ENCODE measurements at places on chromosomes 4 and X. TPM values are rescaled to one million over a fixed set of nuclear protein-coding genes. Genes with fewer than 3 reads are reported as not detected.
A peak's percentile ranks its signal among the peaks of the same experiment; 100 is the strongest.

DNA sequence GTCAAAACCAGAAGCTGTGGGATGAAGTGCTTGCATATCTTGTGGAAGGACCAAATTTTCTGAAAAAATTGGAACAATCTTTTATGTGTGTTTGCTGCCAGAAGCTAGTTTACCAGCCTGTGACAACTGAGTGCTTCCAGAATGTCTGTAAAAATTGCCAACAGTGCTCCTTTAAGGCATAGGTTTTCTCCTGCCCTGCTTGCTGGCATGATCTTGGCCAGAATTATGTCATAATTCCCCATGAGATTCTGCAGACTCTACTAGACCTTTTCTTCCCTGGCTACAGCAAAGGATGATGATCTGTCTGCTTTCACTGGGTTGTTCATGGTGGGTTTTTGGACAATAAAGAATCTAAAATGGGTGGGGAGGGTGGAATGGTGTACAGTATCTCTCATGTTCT, 196.3 kb upstream of the ZCCHC13 start:
- no peaks in the 10 kb centered on the region for H3K4me1 ChIP-seq
- no peak overlapping the region for H3K27ac ChIP-seq
- no peak for DNase-seq
- H3K4me3 ChIP-seq = no peak overlapping the region
- H3K36me3 ChIP-seq = no peaks in the 10 kb centered on the region

GRCh38 chr4:119286377-119287002, 35.4 kb downstream of the FABP2 start:
- no peaks in the 10 kb centered on the region for H3K4me1 ChIP-seq
- no peak overlapping the region for H3K4me3 ChIP-seq
- no peaks in the 10 kb centered on the region for H3K27me3 ChIP-seq
- no peak overlapping the region for H3K27ac ChIP-seq

- DNase-seq = no peak
- H3K27ac ChIP-seq = no peak overlapping the region
- H3K27me3 ChIP-seq = no peaks in the 10 kb centered on the region
- no peak overlapping the region for H3K4me3 ChIP-seq
Observed at GRCh38 chrX:6738518-6739470, 203.9 kb upstream of the VCX3A start.

TET2 gene
- 1.9 TPM for total RNA-seq

GRCh38 chrX:73577361-73577760, 14.4 kb downstream of the CHIC1 start:
- no peak overlapping the region for H3K27ac ChIP-seq
- no peaks in the 10 kb centered on the region for H3K36me3 ChIP-seq
- H3K27me3 ChIP-seq = no peaks in the 10 kb centered on the region
- no peak for DNase-seq
- no peak overlapping the region for H3K4me3 ChIP-seq

DNA sequence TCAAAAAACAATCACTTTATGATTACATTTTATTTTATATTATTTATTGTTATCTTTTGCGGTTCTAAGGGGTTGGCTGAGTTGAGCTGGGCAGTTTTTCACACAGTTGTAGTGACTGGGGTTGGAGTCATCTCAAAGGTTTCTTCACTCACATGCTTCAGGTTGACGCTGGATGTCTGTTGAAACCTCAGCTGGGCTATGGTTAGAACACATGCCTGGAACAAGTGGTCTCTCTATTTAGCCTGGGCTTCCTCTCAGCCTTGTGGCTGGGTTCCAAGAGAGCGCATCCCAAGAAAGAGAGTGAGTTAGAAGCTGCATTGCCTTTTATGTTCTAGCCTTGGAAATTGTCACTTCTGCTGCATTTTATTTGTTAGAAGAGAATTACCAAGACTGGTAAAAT, 87.4 kb downstream of the CBLL2 start:
- no peaks in the 10 kb centered on the region for H3K4me1 ChIP-seq
- no peaks in the 10 kb centered on the region for H3K36me3 ChIP-seq
- H3K27me3 ChIP-seq = no peaks in the 10 kb centered on the region
- no peak for DNase-seq

DNA sequence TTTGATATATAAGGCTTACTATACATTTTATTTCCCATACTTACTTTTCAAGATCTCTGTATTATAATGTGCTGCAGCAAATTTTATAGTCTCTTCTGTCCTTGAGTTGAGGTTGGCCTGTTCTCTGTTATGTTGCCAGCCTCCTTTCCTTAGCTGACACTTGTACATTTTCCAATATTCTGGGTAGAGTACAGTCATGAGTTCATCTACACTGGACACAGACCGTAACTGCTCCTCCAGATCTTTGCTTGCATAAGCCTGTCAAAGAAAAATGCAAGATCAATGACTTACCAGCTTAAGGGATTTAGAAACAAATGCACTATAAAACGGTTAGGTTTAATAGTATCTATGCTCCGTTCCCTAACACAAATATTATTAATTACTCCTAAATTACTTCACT, 63.2 kb downstream of the VEGFC start:
- H3K4me3 ChIP-seq = no peak overlapping the region
- no peaks in the 10 kb centered on the region for H3K36me3 ChIP-seq
- no peaks in the 10 kb centered on the region for H3K4me1 ChIP-seq

GRCh38 chr4:54819034-54819433, 161.3 kb downstream of the KIT start:
- no peak overlapping the region for H3K4me3 ChIP-seq
- H3K4me1 ChIP-seq = 0 out of 2 replicates have a peak, but pooled peaks cover 3% of the 10 kb centered on the region
- no peaks in the 10 kb centered on the region for H3K27me3 ChIP-seq
- no peak for DNase-seq

CAPN6 gene
- 10.6 TPM for total RNA-seq

DNA sequence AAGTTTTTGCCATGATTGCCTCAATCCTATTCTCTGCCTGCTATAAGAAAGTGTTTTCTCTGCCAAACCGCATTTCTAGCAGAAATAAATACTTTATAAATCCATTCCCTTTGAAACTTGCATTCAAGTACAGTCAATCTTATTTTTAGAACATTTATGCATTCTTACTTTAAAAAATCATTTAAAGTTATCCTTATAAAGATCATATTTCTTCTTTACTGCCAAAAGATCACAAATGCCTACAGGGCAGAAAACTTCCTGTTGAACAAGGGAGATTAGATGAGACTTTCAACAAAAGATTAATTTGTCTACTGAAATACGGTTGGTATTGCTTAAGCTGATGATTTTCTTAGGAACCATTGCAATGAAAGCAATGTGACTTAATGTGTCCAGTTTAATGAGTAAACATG, 207.2 kb upstream of the SLIT2 start:
- no peak for DNase-seq
- no peaks in the 10 kb centered on the region for H3K36me3 ChIP-seq
- no peak overlapping the region for H3K27ac ChIP-seq
- peaks cover 5% of the 10 kb centered on the region for H3K4me1 ChIP-seq
- H3K27me3 ChIP-seq = no peaks in the 10 kb centered on the region
- no peak overlapping the region for H3K4me3 ChIP-seq

GRCh38 chr4:124883632-124884031, 171.1 kb upstream of the ANKRD50 start:
- no peak for DNase-seq
- H3K36me3 ChIP-seq = no peaks in the 10 kb centered on the region
- no peaks in the 10 kb centered on the region for H3K27me3 ChIP-seq
- H3K4me3 ChIP-seq = no peak overlapping the region
- H3K4me1 ChIP-seq = no peaks in the 10 kb centered on the region
- H3K27ac ChIP-seq = no peak overlapping the region

DNA sequence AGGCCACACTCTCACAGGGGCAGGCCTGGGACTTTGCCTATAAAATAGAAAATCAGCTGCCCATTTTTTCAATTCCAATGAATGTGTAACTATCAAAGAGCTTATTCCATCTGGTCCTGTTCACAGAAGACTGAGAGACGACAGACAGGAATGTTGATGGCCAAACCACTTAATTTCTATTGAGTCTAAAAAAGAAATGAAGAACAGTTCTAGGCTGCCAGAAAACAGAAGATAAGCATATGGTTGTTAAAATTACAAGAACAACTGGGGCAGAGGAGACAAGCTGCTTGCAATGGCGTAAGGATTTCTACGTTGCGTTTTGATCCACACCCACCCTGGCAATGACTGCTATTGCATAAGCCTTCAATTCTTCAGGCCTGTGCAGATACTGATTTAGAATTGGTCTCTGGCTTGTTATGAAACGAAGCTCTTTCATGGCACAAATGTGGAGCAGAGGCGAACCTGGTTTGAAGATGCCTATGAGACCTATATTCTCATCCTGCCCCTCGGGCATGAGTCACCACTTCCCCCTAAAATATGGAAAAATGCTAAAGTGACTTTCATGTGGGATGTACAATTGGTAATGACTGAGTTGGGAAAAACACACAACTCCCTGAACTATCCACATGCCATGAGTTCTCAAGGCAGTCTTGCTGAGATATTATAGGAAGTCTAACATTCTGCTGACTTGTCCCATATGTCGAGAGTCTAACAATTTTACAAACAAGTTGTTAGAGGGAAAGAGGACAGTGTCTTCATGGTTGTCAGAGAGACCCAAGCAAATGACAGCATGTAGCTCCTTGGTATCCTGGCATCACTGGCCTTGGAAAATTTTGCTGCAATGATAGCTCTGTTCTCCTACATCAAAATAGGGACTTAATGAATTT, 37.9 kb upstream of the SORBS2 start:
- DNase-seq = no peak
- H3K4me3 ChIP-seq = no peak overlapping the region
- H3K4me1 ChIP-seq = peaks cover 6% of the 10 kb centered on the region
- no peaks in the 10 kb centered on the region for H3K36me3 ChIP-seq
- H3K27ac ChIP-seq = no peak overlapping the region

GAGE1 gene
- total RNA-seq = not detected

- peaks cover 13% of the 10 kb centered on the region for H3K27me3 ChIP-seq
- H3K4me1 ChIP-seq = peaks cover 14% of the 10 kb centered on the region
- H3K4me3 ChIP-seq = no peak overlapping the region
- no peak overlapping the region for H3K27ac ChIP-seq
- no peaks in the 10 kb centered on the region for H3K36me3 ChIP-seq
- no peak for DNase-seq
Observed at GRCh38 chr4:78937837-78938236, 1.4 kb downstream of the PAQR3 start.

SEPSECS gene
- total RNA-seq = 4.4 TPM

DNA sequence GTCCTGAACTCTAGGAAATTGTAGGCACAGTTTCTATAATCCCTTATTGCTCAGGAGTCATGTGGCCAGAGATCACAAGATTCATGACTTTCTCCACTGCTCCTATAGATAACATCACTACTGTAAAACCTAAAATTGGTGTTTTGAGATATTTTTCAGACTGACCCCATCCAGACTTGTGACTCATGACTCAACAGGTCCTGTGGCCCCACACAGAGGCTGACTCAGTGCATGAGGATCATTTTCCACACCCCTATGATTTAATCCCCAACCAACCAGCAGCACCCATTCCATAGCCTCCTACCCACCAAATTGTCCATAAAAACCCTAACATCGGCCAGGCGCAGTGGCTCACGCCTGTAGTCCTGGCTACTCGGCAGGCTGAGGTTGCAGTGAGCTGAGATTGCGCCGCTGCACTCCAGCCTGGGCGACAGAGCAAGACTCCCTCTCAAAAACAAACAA, 13.2 kb upstream of the XIAP start:
- no peaks in the 10 kb centered on the region for H3K36me3 ChIP-seq
- H3K4me1 ChIP-seq = no peaks in the 10 kb centered on the region
- no peak overlapping the region for H3K4me3 ChIP-seq
- H3K27ac ChIP-seq = no peak overlapping the region
- H3K27me3 ChIP-seq = no peaks in the 10 kb centered on the region

- no peak for DNase-seq
- H3K27me3 ChIP-seq = no peaks in the 10 kb centered on the region
- H3K4me3 ChIP-seq = no peak overlapping the region
- no peaks in the 10 kb centered on the region for H3K36me3 ChIP-seq
Observed at GRCh38 chr4:59094505-59094904, 1984.3 kb upstream of the IGFBP7 start.

DNA sequence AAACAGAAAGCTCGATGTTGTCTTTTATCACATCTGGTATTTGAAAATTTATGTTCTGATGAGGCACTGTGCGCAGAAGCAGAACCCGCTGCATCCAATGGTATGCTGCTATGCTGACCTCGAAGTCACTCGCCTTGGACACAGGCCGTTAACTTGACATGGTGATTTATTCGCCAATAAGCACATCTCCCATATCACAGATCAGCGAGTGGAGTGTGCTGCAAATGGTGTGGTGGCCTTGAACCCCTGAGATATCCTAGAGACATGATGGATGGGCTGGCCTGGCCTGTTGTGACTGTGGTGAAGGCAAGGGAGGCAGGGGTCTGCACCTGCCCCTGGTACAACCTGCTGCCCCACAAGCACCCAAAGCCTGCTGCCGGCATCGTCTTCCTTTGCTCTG, 175.4 kb upstream of the FRG1 start:
- peaks cover 2% of the 10 kb centered on the region for H3K4me1 ChIP-seq
- H3K27ac ChIP-seq = no peak overlapping the region
- no peak for DNase-seq
- H3K4me3 ChIP-seq = no peak overlapping the region
- H3K36me3 ChIP-seq = no peaks in the 10 kb centered on the region

XK gene
- total RNA-seq = 1.1 TPM

- no peaks in the 10 kb centered on the region for H3K27me3 ChIP-seq
- H3K36me3 ChIP-seq = no peaks in the 10 kb centered on the region
- H3K4me1 ChIP-seq = no peaks in the 10 kb centered on the region
- no peak for DNase-seq
- no peak overlapping the region for H3K27ac ChIP-seq
- no peak overlapping the region for H3K4me3 ChIP-seq
Observed at GRCh38 chr4:155539746-155540145, 126.9 kb upstream of the GUCY1A1 start.

- no peak for DNase-seq
- no peaks in the 10 kb centered on the region for H3K27me3 ChIP-seq
- no peak overlapping the region for H3K27ac ChIP-seq
- no peaks in the 10 kb centered on the region for H3K4me1 ChIP-seq
Observed at GRCh38 chr4:177064729-177065394, 244.8 kb upstream of the NEIL3 start.

- H3K27ac ChIP-seq = no peak overlapping the region
- DNase-seq = peak; percentile 45
- H3K4me3 ChIP-seq = peak overlapping the region; percentile 77
- no peaks in the 10 kb centered on the region for H3K27me3 ChIP-seq
Observed at GRCh38 chrX:119236623-119237561, 807 bp downstream of the PGRMC1 start.

- no peak for DNase-seq
- H3K36me3 ChIP-seq = no peaks in the 10 kb centered on the region
- H3K4me3 ChIP-seq = no peak overlapping the region
- no peak overlapping the region for H3K27ac ChIP-seq
- H3K4me1 ChIP-seq = no peaks in the 10 kb centered on the region
- no peaks in the 10 kb centered on the region for H3K27me3 ChIP-seq
Observed at GRCh38 chr4:26127851-26128337, 192.9 kb upstream of the RBPJ start.

DNA sequence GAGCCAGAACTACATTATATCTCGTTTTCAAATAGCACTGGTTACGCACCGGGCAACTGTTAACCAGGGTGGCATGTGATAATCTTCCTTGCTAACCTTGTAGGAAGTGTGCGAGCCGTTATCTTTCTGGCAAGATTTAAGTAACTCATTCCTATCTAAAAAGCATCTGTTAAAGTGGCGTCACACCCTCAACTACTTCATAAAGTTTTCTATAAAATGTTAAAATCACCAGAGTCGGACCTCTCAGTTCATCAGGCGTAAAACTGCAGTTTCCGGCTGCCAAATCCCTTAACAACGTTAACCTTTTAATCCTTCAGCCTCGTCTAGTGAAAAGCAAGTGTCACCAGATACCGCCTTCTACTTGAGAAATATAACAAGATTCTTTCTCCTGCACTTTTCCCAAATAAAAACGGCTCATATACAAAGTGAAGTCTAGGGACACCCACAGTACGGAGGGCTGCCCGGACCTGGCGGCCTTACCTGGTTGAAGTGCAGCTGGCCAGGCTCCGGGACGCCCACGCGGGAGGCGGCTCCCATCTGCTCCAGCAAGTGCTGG, 1.2 kb downstream of the SLC39A8 start:
- no peaks in the 10 kb centered on the region for H3K36me3 ChIP-seq
- no peak overlapping the region for H3K27ac ChIP-seq
- peaks cover 2% of the 10 kb centered on the region for H3K4me1 ChIP-seq
- no peak for DNase-seq
- peak overlapping the region; percentile 48 for H3K4me3 ChIP-seq
- H3K27me3 ChIP-seq = peaks cover 11% of the 10 kb centered on the region

All from H1 (cell line).